ENCODE measurements at places on chromosomes 3 and 15. TPM values are rescaled to one million over a fixed set of nuclear protein-coding genes. Genes with fewer than 3 reads are reported as not detected.

- H3K36me3 ChIP-seq = no peaks in the 10 kb centered on the region
- no peak overlapping the region for H3K27ac ChIP-seq
- DNase-seq = no peak
- no peaks in the 10 kb centered on the region for H3K27me3 ChIP-seq
Measured at GRCh38 chr15:71349336-71349735, 234.1 kb downstream of the THSD4 start.

GRCh38 chr3:141011232-141011996 is 39.7 kb upstream of the SPSB4 start:
- peak; percentile 92 for DNase-seq
- peaks cover 2% of the 10 kb centered on the region for H3K4me1 ChIP-seq
- no peak overlapping the region for H3K27ac ChIP-seq
- no peak overlapping the region for H3K4me3 ChIP-seq
- H3K36me3 ChIP-seq = no peaks in the 10 kb centered on the region
- H3K27me3 ChIP-seq = peaks cover 3% of the 10 kb centered on the region

GRCh38 chr3:173685456-173685855 is 287.9 kb downstream of the NLGN1 start:
- H3K27ac ChIP-seq = no peak overlapping the region
- H3K27me3 ChIP-seq = no peaks in the 10 kb centered on the region
- peaks cover under 1% of the 10 kb centered on the region for H3K4me1 ChIP-seq
- H3K4me3 ChIP-seq = no peak overlapping the region
- H3K36me3 ChIP-seq = no peaks in the 10 kb centered on the region

DNA sequence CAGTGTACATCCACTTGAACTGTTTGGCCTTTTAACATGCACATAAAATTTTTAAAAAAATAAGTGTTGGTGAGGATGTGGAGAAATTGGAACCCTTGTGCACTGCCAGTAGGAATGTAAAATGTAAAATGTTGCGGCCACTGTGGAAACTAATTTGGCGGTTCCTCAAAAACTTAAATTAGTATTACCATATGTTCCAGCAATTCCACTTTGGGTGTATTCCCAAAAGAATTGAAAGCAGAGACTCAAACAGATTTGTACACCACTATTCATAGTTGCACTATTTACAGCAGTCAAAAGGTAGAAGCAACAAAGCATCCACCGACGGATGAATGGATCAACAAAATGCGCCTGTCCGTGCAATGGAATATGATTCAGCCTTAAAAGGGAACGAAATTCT is 55.2 kb upstream of the SEC61A1 start:
- no peak overlapping the region for H3K27ac ChIP-seq
- H3K36me3 ChIP-seq = no peaks in the 10 kb centered on the region
- H3K4me3 ChIP-seq = no peak overlapping the region
- H3K4me1 ChIP-seq = no peaks in the 10 kb centered on the region
- DNase-seq = no peak

GRCh38 chr3:12294885-12295580 is 6.2 kb downstream of the PPARG start:
- peaks cover 4% of the 10 kb centered on the region for H3K27me3 ChIP-seq
- no peak overlapping the region for H3K27ac ChIP-seq
- no peaks in the 10 kb centered on the region for H3K36me3 ChIP-seq
- H3K4me3 ChIP-seq = no peak overlapping the region
- DNase-seq = no peak
- peaks cover 22% of the 10 kb centered on the region for H3K4me1 ChIP-seq

The FEZF2 gene
- not detected for total RNA-seq

The ICE2 gene
- total RNA-seq = 67.2 TPM

The MYO5A gene
- total RNA-seq = 15.3 TPM

The SLC2A2 gene
- total RNA-seq = not detected

DNA sequence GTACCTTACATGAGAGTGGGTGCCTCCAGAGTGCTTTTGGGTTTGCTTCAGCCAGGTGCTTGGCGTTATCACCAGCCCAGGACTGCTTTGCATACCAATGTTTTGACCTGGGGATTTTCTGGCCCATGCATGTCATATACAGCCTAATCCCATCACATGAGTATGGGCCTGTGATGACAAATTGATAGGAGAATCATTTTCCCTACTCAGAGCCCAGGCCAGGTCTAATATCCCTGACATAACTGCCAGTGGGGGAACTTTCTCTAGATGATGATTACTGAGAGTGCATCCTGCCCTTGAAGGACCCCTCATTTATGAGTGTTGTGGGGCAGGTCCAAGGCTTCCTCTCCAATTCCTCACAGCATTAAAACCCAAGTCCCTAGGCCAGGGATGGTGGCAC is 197.5 kb upstream of the LYSMD4 start:
- H3K27me3 ChIP-seq = peaks cover 6% of the 10 kb centered on the region
- no peak overlapping the region for H3K27ac ChIP-seq
- DNase-seq = no peak
- no peak overlapping the region for H3K4me3 ChIP-seq

The SOX14 gene
- total RNA-seq = 0.44 TPM

The ZPLD1 gene
- total RNA-seq = not detected

DNA sequence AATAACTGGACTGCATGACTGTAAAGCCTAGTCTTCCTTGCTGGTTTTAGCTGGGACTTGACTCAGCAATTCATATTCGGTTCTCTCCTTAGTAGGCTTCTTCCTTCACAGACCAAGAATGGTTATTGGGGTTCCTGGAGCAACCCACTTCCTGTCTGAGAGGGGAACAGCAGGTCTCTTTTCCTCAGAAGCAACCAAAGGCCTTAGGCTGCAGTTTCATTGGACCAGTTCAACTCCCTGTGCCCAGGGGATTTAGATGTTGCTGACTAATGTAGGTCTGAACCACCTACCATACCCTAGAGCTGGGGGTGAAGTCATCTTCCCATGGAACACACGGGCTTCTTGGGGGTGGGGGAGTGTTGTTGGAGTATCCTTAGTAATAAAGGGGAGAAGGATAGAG is 84.0 kb upstream of the SKOR1 start:
- peaks cover 2% of the 10 kb centered on the region for H3K36me3 ChIP-seq
- H3K27me3 ChIP-seq = no peaks in the 10 kb centered on the region
- H3K4me1 ChIP-seq = peaks cover 44% of the 10 kb centered on the region
- H3K4me3 ChIP-seq = no peak overlapping the region
- H3K27ac ChIP-seq = no peak overlapping the region

The TFDP2 gene
- 109 TPM for total RNA-seq

The SATB1 gene
- 72.6 TPM for total RNA-seq

GRCh38 chr3:46934498-46935167 is 41.9 kb downstream of the CCDC12 start:
- H3K27ac ChIP-seq = peak overlapping the region; percentile 93
- no peak for DNase-seq
- no peaks in the 10 kb centered on the region for H3K27me3 ChIP-seq
- peaks cover 11% of the 10 kb centered on the region for H3K36me3 ChIP-seq

DNA sequence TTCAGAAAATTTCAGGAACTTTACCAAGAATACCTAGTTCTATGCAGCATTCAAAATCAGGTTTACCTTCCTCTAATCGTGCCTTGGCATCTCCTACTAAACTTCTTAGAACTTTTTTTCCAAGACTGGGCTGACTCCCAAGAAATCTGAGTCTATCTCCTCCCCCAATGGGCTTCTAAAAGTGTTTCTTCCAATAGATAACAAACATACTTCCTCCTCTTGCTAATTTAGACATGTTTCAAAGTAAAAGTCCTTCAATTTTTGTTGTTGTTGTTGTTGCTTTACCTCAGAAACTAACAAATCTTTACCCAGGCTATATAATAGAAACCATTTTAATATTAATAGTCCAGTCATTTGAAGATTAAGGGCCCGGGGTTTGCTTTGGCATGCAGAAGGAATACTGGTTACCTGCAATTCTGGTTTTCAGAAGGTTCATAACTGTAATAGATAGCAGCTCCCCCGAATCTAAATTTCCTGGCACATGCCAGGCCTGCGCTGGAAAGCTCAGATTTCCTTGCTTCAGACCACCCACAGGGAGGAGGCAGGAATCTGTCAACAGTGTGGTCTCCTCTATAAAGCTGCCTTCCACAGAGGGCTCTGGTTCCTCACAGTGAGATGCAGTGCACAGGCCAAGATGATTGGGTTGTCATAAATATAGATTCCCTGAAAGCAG is 188.7 kb downstream of the THRB start:
- no peak overlapping the region for H3K4me3 ChIP-seq
- H3K27ac ChIP-seq = peak overlapping the region; percentile 72
- H3K36me3 ChIP-seq = no peaks in the 10 kb centered on the region
- DNase-seq = no peak
- H3K4me1 ChIP-seq = peaks cover 23% of the 10 kb centered on the region
- no peaks in the 10 kb centered on the region for H3K27me3 ChIP-seq

The P2RY13 gene
- not detected for total RNA-seq

The SERPINI2 gene
- total RNA-seq = not detected

The CHRNA7 gene
- 3.0 TPM for total RNA-seq

DNA sequence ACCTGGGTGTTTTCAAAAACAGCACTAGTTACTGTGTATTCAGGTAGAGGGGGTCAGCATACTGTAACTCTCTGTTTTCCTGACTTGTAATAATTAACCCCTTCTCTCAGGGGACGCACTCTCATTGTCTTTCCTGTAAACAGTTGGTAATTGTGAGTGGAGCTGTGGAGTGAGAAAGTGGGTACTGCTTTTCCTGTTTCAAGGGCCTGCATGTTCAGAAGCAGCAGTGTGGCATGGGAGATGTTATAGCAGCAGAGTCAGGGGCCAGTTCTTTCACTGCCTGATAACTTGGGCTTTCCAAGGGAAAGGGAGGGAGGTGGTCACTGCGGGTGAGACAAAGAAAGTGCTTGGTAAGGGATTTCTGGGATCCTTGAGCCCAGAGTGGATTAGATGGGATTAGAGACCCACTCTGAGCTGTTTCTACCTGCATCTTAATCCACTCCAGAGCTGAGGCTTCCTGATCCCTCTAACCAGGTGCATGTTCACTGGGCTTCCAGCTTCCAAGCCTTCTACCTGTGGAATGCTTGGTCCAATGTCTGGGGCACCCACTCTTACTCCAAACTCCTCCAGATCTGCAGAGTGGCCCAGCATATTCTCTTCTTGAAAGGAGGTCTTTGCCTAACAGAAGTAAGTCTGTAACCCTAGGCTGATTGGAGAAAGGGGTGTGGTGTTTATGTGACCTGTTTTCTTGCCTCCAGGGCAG is 105.2 kb downstream of the RPLP1 start:
- peaks cover under 1% of the 10 kb centered on the region for H3K27me3 ChIP-seq
- H3K4me3 ChIP-seq = no peak overlapping the region
- H3K27ac ChIP-seq = no peak overlapping the region
- H3K4me1 ChIP-seq = peaks cover 9% of the 10 kb centered on the region
- no peak for DNase-seq

The CD200 gene
- 25.7 TPM for total RNA-seq

- H3K27ac ChIP-seq = no peak overlapping the region
- H3K27me3 ChIP-seq = peaks cover 6% of the 10 kb centered on the region
- no peak overlapping the region for H3K4me3 ChIP-seq
Measured at GRCh38 chr3:52428151-52429005, 16.5 kb downstream of the SEMA3G start.

DNA sequence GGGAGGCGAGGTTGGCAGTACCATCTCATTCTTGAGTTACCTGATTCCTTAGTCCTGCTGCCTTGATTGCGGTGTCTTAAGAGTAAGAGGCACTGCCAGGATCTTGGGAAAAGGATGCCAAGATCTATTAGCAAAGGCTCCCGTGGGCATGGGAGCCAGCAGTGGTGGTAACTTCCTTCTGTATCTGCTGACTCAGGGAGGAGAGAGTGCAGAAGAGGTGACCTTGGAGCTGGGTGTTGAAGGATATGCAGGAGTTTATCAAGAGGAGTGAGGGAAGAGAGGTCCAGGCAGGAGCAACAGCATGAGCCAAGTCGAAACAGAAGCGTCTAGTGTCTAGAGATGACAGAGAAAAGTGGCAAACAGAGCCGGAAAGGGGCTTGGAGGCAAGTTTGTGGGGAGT is 4.5 kb downstream of the MESP2 start:
- DNase-seq = no peak
- H3K27me3 ChIP-seq = no peaks in the 10 kb centered on the region
- H3K4me3 ChIP-seq = no peak overlapping the region
- no peak overlapping the region for H3K27ac ChIP-seq
- peaks cover 31% of the 10 kb centered on the region for H3K4me1 ChIP-seq

The SPRED1 gene
- total RNA-seq = 36.7 TPM

- H3K4me1 ChIP-seq = peaks cover 36% of the 10 kb centered on the region
- no peak for DNase-seq
- H3K4me3 ChIP-seq = no peak overlapping the region
- H3K36me3 ChIP-seq = peaks cover 11% of the 10 kb centered on the region
Measured at GRCh38 chr15:36550650-36551049, 28.8 kb upstream of the CDIN1 start.

GRCh38 chr15:32784581-32784980 is 66.8 kb downstream of the GREM1 start:
- H3K27me3 ChIP-seq = peaks cover 1% of the 10 kb centered on the region
- H3K4me3 ChIP-seq = no peak overlapping the region
- no peaks in the 10 kb centered on the region for H3K36me3 ChIP-seq
- peaks cover 3% of the 10 kb centered on the region for H3K4me1 ChIP-seq
- DNase-seq = no peak

The P2RY14 gene
- not detected for total RNA-seq

The SLC6A20 gene
- not detected for total RNA-seq

DNA sequence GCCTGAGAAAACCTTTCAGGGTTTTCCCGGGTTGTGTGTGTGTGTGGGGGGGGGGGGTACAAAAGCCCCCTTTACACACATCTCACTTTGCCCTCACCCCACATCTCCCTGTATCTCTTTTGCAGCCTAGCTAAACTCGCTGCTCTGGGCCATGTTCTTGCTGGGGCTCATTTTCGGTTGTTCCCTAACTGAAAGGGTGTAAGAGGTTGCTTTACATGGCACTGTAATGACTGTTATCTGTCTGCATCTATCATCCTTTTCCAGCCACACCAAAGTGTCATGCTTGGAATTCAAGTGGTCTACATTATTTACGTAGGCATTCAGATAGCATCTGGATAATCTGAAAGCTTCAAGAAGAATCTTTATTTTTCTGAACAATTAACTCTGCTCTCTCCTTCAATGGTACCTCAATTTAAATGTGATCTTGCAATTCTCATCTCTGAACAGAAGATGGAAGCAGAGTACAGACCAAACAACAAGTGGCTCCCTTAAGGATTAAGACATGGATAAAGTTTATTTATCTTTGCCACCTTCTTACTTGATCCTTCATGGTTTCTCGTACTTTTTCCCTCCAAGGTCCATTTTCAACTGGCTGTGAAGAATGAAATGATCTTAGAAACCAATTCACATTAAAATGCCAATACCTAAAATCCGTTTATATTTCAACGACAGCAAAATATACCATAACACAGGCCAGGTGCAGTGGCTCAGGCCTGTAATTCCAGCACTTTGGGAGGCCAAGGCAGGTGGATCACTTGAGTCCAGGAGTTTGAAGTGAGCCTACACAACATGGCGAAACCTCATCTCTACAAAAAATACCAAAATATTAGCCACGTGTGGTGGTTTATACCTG is 34.9 kb downstream of the DCLK3 start:
- H3K27me3 ChIP-seq = peaks cover 45% of the 10 kb centered on the region
- H3K4me1 ChIP-seq = peaks cover 6% of the 10 kb centered on the region
- H3K27ac ChIP-seq = no peak overlapping the region
- H3K4me3 ChIP-seq = no peak overlapping the region

The TTLL13 gene
- total RNA-seq = 0.47 TPM

DNA sequence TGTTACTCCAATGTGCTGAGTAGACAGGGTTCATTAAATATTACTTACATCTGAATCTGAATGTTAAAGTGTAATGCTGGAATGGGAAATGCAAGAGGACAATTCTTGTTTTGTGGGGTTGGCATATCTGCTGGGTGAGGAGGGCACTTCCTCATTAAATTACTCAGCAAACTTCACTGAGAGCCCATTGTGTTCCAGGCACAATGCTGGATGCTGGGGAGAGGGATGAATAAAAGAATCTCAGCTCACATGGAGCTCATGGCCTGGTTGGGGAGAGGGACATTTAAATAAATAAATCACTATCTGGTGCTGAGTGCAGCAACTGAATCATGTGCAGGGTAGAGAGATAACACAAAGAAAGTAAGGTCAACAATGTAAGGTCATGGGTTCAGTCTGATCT is 199.2 kb upstream of the CFAP20DC start:
- no peak for DNase-seq
- no peaks in the 10 kb centered on the region for H3K36me3 ChIP-seq
- no peak overlapping the region for H3K27ac ChIP-seq
- H3K27me3 ChIP-seq = peaks cover 66% of the 10 kb centered on the region
